Stimulated activated CD8-positive, alpha-beta memory T cell treated with anti-CD3 and anti-CD28 coated beads, Interleukin-4, amount 100 ng/mL, for 1 hour (primary cell): ENCODE measurements at places on chromosomes 11 and 22.

DNA sequence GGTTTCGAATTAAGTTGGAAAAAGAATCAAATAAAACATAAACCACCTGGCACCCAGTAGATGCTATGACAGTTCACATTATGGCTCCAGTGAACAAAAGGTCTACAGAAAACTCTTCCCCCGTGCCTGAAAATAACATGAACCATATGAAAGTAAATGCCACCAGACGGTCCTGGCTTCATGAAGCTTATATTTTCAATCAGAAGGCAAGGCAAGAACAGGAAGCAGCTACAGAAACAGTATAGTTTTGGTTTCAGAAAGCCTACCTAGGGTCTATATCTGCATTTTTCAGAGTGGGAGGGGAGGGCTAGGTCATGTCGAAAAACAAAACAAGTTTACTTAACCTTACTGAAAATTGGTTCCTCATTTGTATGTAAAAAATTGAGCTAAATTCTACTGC lies 9.8 kb downstream of the RAB30 start:
- DNase-seq, result no peak

DNA sequence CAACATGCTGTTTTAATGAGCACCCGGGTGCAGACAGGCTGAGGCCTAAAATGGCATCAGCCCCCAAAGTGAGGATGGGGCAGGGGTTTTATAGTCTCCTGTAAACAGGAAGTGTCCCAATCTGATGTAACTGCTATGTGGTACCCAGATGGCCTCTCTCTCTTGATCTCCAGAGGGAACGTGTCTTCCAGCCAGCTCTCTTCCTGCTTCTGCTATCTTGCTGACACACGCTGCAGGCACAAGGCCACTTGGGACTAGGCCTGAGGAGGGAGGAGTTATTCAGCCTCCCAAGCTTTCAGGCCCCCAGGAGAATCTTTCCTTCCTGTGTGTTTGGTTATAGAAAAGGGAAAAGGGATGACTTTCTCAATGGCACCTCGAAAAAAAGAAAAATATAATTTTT lies 11.4 kb upstream of the VSTM5 start:
- no peak for DNase-seq

GRCh38 chr11:122559734-122560382 lies 95.7 kb upstream of the UBASH3B start:
- no peak for DNase-seq

- DNase-seq, result no peak
Observed at GRCh38 chr22:44396727-44397722, 84.3 kb upstream of the SHISAL1 start.

DNA sequence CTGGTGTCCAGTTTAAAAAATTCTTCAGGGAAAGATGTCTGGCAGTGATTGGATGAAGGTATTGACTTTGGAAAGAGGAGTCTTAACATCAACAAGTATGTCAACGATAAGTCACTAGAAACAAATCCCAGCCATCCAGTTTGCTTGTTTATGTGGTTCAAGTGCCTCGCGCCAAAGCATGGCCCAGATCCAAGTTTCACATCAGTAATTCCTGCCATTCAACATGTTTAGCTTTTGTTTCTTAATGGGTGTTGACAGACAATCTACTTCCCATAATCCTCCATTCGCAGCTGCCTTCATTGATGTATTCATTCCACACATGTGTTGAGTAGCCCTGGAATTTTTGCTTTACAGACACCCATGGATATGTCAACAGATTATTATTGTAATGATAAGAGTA lies 77.8 kb downstream of the UBASH3B start:
- no peak for DNase-seq

- no peak for DNase-seq
Observed at GRCh38 chr11:128938156-128938885, 4.3 kb downstream of the TP53AIP1 start.

- DNase-seq, result no peak
Observed at GRCh38 chr11:69035946-69036340, 12.8 kb upstream of the TPCN2 start.
